ENCODE measurements at places on chromosomes 2 and 18.

DNA sequence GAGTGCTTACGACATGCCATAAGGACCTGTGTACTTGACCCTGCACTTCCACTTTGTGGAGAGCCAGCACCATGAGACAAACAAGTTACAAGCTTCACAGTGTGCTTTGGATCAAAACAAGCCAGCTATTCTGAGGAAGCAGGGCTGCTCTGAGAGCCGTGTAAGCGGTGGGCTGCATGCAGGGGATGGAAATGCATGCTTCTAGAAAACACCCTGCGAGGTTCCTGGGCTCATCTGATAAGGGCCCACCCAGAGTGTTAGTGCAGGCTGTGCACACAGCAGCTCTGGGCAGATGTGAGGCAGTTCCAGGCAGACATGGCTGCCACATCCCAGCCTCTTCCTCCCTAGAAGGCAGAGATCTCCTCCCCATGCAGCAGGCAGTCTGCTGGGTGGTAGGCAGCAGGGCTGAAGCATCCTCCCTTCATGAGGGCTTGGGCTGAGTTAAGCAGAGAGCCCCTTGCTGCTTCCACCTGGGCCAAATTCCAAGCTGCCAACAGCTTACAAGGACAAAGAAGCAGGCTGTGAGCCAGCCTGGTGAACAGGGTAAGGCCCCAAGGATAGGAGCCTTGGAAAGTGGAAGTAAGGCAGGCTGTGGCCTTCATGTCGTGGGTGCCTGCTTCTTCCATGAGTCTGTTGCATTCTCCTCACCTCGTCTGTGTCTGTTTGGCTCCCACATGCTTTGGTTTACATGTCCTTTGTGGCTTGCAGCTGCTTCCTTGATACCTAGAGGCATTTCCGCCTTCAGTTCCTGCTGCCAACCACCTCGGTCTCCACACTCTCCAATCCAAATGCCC is 7.7 kb downstream of the PSD4 start:
- no peak for DNase-seq

DNA sequence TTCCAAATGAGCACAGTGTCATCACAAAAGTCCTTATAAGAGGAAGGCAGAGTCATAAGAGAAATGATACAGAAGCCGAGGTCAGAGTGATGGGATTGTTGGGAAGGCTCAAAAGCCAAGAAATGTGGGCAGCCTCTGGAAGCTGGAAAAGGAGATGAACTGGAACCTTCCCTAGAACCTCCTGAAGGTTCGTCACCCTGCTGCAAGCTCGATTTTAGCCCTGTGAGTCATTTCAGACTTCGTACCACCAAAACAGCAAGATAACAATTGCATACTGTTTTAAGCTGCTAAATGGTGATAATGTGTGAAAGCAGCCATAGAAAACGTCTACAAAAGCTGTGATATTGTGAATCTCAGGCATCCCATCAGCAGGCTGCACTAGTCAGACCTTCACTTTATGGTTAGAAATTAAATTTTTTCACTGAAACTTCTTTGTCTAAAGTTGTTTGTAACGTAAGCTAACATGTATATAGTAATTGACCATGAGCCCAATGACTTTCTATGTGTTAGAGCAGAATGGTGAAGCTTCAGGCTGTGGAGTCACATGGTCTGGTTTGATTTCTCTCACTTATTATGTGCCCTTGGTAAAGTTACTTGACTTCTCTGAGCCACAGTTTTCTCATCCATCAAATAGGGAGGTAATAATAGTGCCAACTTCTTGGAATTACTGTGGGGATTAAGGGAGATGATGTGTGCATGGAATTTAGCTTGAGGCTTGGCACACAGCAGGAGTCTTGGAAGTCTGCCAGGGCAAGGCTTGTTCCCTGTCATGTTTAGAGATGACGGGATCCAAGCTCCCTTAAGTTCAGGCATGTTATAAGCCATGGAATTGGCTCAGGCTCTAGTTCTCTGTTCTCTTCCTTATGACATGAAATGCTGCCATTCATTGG is 132.0 kb upstream of the CCDC195 start:
- DNase-seq: no peak

DNA sequence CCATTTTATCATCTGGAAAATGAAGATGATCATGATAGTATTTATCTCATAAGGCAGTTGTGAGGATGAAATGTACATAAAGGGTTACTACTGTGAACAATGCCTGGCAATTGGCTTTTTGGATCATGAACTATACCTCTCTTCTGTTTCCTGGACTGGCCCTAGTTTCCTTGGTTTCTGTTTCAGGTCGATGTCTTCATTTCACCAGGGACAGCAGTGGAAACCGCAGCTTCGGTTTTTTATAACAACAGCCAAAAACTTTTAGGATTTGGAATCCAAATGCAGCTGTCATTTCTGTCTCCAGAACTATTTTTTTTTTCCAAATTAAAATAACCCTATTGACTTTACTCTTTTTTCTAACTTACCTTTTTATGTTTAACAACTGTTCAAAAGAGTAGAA is 425.1 kb downstream of the RND3 start:
- no peak for DNase-seq

DNA sequence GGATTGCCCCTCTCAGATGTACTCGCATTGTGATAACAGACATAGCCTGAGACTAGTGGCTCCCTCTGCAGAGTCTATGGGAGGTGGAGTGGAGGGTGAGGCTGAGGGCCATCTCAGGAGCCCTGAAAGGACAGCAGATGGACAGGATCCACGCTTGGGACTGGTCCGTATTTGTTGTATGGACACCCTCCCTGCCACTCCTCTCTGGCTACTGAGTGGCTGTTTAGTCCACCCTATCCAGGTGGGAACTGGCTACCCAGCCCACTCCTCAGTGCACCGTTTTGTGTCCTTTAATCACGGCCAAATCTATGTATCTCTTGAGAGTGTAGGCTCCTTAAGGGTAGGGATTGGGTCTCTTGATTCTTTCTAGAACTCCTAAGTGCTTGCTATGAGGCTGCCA is 4.5 kb upstream of the GLI2 start:
- no peak for DNase-seq

DNA sequence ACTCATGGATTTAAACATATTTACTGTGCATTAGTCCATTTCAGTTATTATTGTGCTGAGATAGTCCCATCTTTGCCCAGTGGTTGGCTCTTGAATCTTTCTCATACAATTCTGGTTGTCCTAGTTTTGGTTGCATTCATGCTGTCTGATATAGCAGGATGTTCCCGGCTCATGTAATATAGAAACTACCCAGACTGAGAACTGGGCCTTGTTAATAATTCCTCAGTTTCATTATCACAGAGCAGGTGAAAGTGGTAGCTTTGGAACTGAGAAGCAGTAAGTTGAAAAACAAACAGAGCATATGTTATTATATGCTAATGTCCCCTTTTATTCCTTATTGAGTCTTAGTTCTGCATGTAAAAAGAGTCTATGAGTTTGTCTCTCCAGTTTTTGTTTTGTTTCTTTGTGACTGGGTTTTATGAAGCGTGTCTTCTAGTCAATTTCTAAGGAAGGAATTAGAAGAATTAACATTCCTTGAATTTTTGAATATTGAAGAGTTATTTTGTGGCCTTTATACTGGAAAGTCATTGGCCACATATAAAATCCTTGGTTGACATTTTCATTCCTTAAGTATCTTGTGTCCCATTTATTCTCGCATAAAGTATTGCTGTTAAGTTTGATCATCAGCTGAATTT is 43.3 kb downstream of the EIF5B start:
- no peak for DNase-seq

- no peak for DNase-seq
Measured at GRCh38 chr2:120360307-120360855, 14.4 kb downstream of the INHBB start.

DNA sequence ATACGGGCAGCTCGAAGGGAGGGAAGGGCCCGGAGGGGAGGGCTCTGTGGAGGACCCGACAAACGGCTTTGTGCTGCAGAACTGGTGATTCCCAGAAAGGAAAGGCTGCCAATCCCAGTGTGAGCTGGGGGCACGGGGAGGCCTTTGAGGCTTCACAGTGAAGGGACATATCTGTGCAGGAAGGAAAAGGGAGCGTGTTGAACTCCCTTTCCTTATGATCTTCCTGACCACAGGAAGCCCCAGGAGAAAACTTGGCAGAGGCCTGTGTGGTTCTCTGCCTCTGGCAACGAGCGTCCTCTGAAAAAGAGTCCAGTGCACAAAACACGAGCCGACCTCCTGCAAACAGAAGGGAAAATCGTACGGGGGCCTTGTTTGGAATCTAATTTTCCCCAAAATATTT is 683.5 kb upstream of the SALL3 start:
- no peak for DNase-seq

DNA sequence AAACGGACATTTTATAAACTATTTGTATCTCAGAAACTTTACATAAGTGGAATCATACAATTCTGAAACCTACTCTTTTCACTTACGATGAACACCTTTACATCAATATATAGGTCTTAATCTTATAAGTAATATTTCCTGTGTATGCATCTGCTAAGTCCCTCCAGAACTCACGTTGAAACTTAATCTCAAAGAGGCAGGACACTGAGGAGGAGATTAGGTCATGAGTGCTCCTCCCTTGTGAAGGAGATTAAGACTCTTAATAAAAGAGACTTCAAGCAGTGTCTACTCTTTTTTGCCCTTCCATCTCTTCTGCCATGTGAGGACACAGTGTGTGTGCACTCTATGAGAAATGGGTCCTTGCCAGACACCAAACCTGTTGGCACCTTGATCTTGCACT is 94.7 kb upstream of the CDKL4 start:
- DNase-seq: no peak

DNA sequence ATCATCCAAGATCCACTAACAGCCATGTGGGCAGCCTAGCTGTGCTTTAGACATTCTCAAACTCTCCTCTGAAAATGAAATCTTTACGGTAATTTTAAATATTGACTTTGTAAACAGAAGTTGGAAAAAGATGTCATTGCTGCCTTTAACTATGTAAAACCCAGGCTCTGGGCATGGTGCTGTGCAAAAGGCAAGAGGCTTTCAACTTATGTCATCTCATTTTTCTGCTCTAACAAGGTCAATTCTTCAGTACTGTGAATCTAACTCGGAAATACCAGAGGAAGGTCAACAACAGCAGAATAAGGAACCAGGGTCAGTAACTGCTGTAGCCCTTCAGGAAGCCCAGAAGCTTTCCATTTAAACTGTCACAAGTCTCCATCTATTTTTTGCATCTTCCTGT is 37.0 kb upstream of the MPP4 start:
- no peak for DNase-seq

- no peak for DNase-seq
Measured at GRCh38 chr18:23563377-23564043, 22.8 kb downstream of the NPC1 start.

DNA sequence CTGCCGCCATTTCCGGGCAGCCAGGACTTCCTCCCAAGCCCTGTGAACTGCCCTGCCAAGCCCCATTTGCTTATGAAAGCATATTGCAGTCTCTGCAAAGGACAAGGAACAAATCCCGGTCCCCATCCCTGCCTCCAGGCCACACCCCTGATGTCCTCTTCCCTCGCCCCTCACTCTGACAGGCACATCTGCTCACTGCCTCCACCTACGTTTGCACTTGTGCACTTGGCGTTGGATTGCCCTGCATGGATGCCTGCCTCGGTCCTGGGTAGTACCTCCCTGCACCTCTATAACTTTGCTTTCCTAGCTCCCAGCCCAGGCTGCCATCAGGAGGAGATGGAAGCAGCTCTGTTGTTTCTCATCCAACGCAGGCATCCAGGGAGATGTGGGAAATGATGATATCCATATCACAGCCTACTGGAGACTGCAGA is 19.6 kb upstream of the RPL31 start:
- no peak for DNase-seq

DNA sequence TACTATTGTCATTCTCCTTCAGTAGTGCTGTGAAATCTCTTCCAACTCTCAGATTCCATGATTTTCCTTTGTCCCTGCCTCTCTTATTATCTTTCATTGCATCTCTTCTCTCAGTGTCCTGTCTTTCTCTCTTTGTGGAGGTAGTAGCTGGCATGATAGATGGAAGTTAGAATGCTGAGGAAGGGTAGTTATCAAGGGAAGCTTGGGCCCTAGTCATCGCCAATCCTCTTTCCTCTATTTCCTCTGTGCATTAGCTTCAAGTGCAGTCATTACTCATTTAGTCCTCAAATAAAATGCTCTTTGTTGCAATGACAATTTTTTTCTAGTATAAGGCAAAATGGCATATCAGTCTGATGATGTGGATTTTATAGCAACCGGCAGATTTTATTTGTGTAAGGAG is 207.7 kb downstream of the CAMKMT start:
- no peak for DNase-seq

DNA sequence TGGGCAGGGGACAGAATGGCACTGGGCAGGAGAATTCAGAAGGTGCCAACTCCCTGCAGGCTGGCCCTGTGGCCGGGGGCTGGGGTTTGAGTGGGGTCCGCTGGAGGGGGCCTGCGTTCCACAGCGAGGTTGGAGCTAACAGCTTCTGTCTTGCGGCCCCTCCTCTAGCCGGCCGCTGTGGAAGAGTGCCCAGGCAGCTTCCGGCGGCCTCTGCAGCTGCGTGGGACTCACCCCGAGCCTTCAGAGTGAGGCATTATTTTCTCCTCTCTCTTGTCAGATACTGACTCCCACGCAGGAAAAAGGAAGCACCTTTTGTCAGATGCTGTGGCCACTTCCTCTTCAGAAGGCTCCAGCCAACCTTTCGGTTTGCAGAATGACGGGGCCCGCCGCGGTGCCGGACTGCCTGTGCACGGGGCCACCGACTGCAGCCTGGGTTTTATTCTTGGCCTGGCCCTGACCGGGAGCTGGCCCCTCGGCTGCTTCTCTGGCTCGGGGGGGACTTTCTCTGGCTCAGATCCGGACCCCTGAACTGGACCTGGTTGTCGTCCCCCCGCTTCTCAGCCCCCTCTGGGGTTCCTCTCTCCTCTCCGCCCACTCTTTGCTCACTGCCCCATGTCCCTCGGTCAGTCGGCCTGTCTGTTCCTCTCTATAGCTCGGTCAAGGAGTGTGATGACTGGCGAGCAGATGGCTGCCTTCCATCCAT is 40.1 kb downstream of the ARHGAP25 start:
- DNase-seq: no peak

GRCh38 chr2:60641811-60642788 is 88.6 kb upstream of the BCL11A start:
- DNase-seq: no peak

DNA sequence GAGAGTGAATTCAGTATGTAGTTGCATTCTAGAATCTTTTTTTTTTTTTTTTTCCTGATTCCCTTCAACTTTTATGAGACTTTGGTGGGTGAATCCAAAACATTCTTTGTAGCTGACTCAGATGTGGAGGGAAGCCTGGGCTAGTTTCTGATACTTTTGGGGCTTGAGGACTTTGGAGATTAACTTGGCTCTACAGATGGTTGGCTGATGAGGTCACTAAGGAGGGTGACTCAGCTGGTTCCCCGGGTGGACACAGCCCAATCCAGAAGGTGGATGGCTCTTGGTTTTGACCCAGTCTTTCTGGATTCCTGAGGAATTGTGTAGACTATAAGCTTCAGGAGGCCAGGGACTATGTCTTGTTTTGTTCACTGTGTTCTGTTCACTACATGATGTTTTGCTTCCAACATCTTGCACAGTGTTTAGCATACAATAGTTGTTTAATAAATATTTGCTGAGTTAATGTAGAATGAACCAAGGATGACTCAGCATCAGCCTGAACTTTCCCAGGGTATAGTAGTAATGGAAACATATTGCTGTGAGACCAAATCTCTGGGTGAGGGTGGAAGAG is 30.5 kb downstream of the LAMA3 start:
- no peak for DNase-seq
